ENCODE measurements at places on chromosomes 2 and 18. TPM values are rescaled to one million over a fixed set of nuclear protein-coding genes. Genes with fewer than 3 reads are reported as not detected.

DNA sequence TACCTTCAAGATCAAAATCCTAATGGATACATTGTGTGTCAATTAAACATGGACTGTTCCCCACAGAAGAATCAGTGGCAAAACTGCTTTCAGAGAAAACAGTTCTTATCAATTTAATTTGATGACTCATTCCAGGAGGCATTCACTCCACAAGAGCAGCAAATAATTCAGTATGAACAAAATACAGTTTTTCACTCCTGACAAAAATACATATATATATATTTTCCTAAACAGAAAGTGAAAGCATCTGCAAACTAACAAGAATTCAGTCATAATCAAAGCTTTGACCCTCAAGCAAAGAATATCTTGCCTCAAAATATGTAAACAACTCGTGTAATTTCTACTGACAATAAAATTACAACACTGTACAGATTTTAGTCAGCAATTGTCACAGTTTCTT lies 685.1 kb upstream of the SLC8A1 start:
- DNase-seq: no peak

GRCh38 chr2:20065885-20066602 lies 14.6 kb upstream of the LAPTM4A start:
- DNase-seq: peak; percentile 82

DNA sequence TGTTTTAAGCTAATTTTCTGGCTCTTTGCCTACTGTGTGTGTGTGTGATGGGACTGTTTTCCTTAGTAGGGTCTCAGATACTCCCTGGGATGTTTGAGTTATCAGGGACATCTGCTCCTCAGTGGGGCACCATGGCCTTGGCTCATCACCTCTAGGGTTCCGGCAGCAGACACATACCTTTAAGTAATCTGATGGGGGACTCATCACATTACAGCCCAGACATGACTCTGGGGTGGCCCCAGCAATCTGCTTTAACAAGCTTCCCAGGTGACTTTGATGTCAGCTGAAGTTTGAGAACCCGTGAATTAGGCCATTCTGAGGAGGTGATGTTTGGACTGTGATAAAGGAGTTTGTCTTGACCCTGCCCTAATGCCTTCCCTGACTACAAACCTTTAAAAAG lies 38.8 kb downstream of the DDX18 start:
- no peak for DNase-seq

DNA sequence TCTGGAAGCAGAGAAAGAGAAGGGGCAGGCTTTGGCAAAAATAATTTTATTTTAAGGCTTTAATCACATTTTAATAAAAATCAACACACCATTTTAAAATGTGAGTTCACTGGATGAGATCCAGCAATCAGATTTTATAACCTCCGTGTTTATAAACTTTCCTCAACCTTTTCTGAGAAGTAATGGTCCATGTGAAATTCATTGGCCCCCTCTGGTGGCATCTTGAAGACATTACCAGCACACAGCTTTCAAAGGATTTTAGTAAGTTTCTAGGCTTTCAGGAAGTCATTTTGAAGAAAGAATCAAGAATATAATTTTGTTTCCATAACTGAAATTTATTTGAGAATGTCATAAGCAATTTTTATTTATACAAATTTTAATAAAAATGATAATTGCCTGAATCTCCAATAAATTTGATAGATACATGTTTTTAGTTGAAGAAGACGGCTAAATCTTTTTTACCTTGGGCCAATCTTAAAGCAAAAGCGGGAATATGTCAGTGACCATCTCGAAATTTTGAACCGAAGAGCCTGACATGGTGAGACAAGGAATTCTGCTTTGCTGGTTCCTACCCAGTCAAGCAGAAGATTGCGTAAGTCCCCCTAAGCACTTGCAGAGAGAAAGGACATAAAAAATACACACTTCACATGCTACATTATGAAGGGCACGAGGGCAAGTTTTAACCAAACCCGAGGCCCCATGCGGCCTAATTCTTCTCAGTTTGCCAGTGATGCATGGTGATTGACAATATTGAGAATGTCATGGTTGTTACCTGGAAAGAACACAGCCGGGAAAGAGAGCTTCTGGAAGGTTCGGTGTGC lies 128.4 kb upstream of the CBLN2 start:
- no peak for DNase-seq

DNA sequence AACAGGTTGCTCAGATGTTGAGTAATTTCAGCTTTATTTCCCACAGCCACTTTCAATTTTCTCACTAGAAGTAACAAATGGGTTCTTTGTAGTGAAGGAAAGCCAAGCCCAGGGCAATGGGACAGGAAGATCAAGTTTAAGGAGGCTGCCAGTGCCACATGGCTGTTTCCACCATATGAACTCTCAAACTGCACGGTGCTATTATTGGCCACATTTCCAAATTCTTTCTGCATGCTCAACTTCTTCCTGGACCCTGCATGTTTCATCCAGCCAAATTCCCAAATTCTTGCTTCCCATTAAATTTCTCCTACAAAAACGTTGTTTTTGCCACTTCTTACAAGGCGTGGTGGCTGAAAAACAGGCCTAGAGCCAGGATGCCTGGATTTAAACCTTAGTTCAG lies 193.3 kb upstream of the SPHKAP start:
- no peak for DNase-seq

DNA sequence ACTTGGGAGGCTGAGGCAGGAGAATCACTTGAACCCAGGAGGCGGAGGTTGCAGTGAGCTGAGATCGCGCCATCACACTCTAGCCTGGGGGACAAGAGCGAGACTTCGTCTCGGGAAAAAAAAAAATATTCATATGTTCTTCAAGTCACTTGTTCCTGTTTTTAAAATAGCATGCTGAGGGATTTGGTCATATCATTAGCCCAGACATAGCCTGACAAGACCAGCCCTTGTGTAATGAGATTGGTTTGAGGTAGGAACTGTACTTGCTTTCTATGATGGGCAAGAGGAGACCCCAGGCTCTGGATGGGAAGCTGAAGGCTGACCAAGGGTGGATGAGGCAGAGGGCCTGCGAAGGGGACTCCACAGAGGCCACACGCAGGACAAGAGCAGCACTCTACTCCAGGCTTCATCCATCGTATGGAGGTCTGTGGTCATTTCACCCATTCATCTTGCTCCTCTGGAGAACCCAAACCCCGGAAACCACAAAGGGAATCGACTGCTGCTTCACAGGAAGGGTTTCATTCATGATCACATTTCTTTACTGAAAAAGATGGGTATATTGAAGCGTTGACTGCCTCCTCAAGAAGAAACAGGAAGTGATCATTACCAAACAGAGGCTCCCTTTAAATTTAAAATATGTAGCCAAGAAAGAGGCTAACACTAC lies 87.1 kb upstream of the ZNF397 start:
- no peak for DNase-seq

DNA sequence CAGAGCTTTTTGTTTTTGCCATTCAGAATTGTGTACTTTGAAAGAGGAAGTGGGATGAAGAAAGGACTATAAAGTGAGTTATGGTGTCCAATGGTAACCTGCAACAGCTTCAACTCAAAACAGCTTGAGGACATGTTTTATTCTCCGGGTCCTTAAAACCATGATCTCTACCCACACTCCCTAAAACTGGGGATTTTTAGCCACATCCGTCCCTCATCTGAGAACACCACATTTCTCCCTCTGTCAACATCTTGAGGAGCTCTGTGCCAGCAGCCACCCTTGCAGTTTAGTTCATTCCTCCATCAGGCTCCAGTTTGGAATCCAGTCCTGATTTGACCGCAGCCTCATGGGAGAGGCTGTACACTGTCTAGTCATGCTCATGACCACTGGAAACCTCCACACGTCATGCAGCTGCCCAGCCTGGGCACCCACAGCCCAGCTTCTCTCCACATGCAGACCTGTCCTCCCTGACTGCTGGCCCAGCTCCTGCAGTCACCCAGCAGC lies 62.6 kb downstream of the C18orf63 start:
- DNase-seq: peak; percentile 34

DNA sequence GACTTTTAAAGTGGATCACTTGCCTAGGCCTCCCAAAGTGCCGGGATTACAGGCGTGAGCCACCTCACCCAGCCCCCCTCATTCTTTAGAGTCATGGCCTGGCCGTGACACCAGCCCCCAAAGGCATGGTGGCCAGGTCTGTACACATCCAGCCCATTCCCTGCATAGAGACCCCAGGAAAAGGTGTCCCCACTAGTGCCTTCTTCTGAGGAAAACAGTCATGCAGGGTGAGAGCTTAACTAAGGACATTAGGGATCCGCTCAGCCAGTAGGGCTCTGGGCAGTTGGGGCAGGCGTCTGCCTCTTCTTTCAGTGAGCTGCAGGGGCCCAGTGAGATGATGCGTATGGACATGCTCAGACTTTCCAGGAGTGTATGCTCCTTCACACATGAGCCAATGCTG lies 5.7 kb upstream of the AMER3 start:
- DNase-seq: no peak

GRCh38 chr2:199870581-199870980 lies 19.6 kb upstream of the FTCDNL1 start:
- DNase-seq: no peak

DNA sequence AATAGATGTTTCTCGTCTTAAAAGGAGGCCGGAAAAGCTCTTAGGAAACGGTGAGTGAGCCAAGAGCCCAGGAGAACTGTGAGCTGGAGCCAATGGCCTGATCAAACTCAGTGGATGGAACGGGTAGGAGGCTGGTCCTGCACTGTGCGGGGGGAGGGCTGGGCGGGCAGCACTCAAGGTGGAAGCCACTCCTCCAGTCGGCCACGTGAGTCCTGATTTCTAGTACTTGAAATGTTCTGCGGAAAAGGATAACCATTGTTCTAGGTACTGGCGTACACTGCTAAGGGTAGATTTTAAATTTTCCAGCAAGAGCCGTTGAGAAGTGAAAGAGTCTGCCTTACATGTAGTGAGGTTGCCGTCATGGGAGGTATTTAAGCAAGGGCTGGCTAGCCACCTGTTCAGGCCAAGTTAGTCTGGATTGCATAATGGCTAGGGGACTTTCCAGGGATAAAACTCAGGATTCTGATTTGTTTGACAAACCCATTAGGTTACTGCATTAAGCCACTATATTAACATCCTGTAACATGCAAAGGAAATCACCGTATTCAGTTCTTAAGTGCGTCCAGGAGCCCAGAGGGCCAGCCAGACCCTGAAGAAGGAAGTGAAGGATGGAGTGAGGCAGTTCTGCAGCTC lies 51.3 kb upstream of the ODC1 start:
- no peak for DNase-seq

The CIB4 gene
- total RNA-seq: not detected

The AP1S3 gene
- not detected for total RNA-seq

The MEP1B gene
- total RNA-seq: not detected

The DSG2 gene
- 1.7 TPM for total RNA-seq

All from gastrocnemius medialis (tissue), 4 donors.